ENCODE measurements at places on chromosomes 2 and 18. TPM values are rescaled to one million over a fixed set of nuclear protein-coding genes. Genes with fewer than 3 reads are reported as not detected.

DNA sequence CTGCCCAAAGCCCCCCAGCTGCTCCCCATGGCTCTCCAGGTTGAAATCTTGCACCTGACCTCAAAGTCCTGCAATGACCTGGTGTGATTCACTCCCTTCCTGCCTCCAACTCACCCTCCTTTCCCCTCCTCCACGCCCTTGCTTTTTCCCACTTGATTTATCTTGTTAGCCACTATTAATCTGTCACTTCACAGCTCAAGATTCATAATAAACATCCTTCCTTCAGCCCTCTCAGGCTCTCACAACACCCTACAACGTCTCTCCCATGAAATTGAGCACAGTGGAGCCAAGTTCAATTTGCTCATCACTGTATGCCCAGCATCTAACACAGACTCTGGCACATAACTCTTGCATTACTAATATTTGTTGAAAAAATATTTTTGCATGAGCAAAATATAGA is 85.6 kb upstream of the SLC35G4 start:
- no peak for DNase-seq
- H3K27me3 ChIP-seq = peaks cover 2% of the 10 kb centered on the region
- H3K4me1 ChIP-seq = no peaks in the 10 kb centered on the region
- H3K36me3 ChIP-seq = peaks cover 6% of the 10 kb centered on the region
- H3K27ac ChIP-seq = no peak overlapping the region
- no peak overlapping the region for H3K4me3 ChIP-seq

- no peak for DNase-seq
- H3K4me1 ChIP-seq = peaks cover 4% of the 10 kb centered on the region
- no peak overlapping the region for H3K4me3 ChIP-seq
- no peak overlapping the region for H3K27ac ChIP-seq
- peaks cover 4% of the 10 kb centered on the region for H3K36me3 ChIP-seq
Observed at GRCh38 chr2:15634846-15635490, 43.3 kb downstream of the DDX1 start.

DNA sequence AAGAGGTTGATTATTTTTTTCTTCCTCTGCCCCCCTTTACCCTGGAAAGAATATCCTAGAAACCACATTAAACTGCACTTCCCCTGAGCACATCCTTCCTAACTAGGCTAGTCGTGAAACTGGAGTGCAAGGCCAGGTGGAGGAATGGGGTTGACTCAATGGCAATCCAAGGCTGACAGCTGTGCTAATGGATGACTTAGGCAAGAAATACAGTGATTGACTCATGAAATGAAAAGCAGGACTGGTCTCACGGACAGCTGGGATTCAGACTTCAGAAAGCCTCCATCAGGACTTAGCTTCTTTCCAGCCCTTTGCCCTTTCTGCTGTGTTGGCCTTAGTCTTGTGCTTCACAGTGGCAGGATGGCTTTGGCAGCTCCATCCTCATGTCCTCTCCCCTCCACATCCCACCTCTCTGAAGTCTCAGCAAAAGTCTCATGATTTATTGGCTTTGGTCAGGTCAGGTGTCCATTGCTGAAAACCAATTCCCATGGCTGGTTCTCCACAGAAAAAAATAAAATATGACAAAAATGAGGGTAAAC is 33.8 kb downstream of the INSIG2 start:
- no peaks in the 10 kb centered on the region for H3K4me1 ChIP-seq
- no peaks in the 10 kb centered on the region for H3K36me3 ChIP-seq
- H3K4me3 ChIP-seq = no peak overlapping the region
- no peak for DNase-seq
- no peak overlapping the region for H3K27ac ChIP-seq

GRCh38 chr2:120722568-120723421 is 12.9 kb upstream of the GLI2 start:
- DNase-seq = no peak
- peaks cover 8% of the 10 kb centered on the region for H3K4me1 ChIP-seq
- H3K27ac ChIP-seq = no peak overlapping the region
- H3K36me3 ChIP-seq = peaks cover 14% of the 10 kb centered on the region

GRCh38 chr2:128660836-128661235 is 342.2 kb upstream of the HS6ST1 start:
- DNase-seq = peak; percentile 6
- peaks cover 11% of the 10 kb centered on the region for H3K4me1 ChIP-seq
- no peak overlapping the region for H3K27ac ChIP-seq
- H3K27me3 ChIP-seq = peaks cover 7% of the 10 kb centered on the region
- H3K36me3 ChIP-seq = peaks cover 10% of the 10 kb centered on the region
- no peak overlapping the region for H3K4me3 ChIP-seq

DNA sequence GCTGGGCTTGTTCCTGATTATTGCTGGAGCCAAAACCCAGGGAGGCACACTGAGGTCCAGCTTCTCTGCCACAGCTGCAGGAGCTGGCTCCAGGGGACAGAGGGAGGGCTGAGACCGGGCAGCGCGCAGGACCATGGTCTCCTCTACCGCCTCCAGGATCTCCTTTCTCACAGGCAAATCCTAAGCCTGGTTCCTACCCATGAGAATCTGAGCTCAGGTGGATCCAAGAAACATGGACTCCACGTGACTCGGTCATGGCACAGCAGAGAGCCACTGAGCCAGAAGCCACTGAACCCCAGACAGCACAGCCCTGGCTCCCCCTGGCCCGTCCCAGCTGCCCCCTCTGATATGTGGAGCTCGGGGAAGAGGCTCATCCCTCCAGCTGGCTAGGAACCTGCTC is 653.4 kb upstream of the ID2 start:
- peaks cover 5% of the 10 kb centered on the region for H3K36me3 ChIP-seq
- no peak for DNase-seq
- no peaks in the 10 kb centered on the region for H3K4me1 ChIP-seq
- no peak overlapping the region for H3K27ac ChIP-seq

DNA sequence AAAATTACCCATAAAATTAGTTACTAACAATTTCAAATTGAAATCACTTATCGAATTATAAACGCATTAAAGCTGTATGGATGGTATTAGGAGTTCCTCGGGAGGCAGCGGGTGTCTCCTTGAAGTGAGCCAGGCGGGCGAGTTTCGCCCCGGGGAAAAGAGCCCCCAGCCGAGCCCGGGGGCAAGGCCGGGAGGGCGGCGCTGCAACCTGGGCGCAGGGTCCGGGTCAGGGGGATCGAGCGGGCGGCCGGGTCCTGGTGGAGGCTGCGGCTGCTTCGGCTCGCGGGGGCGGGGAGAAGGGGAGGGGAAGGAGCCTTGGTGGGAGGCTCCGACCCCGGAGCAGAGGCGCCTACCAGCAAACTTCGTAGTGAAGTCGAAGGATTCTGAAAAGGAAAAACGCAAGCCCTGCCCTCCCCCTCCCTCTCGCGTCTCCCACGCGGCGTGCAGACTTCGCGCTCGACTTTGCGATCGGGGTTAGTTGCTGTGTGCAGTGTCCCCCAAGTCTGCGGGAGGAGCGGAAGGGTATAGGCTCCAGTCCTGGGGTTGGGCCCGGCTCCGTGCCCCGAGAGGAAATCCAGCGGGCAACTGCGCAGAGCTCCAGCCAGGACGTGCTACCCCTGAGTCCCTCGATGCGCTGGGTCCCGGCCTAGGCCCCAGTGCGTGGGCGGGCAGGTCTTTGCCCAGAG is 140.8 kb downstream of the MEIS1 start:
- peaks cover 17% of the 10 kb centered on the region for H3K4me1 ChIP-seq
- H3K4me3 ChIP-seq = peak overlapping the region; percentile 81
- H3K36me3 ChIP-seq = no peaks in the 10 kb centered on the region
- peaks cover 27% of the 10 kb centered on the region for H3K27me3 ChIP-seq
- peak; percentile 40 for DNase-seq

Gene ANKRD30B
- not detected for total RNA-seq

Gene GPBAR1
- 1.6 TPM for total RNA-seq

Gene LTBP1
- 3.9 TPM for total RNA-seq

Gene C2orf66
- 0.34 TPM for total RNA-seq

Gene INHA
- not detected for total RNA-seq

Gene CFAP65
- total RNA-seq = 1.1 TPM

Gene ZNF521
- 58.7 TPM for total RNA-seq

All from glutamatergic neuron (in vitro differentiated cells).